Right forelimb (tissue), 1 donor: ENCODE measurements at places on chromosomes 3 and 15.

DNA sequence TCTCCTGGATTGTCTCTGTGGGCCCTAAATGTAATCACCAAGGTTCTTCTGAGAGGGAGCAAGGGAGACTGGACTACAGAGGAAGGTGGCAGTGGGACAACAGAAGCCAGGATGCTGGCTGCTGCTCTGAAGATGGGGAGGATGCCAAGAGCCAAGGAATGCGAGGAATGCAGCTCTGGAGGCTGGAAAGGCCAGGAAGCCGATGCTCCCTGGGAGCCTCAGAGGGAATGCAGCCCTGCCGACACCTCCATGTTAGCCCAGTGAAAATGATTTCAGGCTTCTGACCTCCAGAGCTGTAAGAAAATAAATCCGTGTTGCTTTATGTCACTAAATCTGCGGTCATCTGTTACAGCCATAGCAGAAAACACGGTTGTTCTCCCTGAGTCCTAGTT lies 44.1 kb downstream of the UMPS start:
- DNase-seq: no peak

GRCh38 chr15:85389772-85390171 lies 9.4 kb downstream of the AKAP13 start:
- DNase-seq: no peak

DNA sequence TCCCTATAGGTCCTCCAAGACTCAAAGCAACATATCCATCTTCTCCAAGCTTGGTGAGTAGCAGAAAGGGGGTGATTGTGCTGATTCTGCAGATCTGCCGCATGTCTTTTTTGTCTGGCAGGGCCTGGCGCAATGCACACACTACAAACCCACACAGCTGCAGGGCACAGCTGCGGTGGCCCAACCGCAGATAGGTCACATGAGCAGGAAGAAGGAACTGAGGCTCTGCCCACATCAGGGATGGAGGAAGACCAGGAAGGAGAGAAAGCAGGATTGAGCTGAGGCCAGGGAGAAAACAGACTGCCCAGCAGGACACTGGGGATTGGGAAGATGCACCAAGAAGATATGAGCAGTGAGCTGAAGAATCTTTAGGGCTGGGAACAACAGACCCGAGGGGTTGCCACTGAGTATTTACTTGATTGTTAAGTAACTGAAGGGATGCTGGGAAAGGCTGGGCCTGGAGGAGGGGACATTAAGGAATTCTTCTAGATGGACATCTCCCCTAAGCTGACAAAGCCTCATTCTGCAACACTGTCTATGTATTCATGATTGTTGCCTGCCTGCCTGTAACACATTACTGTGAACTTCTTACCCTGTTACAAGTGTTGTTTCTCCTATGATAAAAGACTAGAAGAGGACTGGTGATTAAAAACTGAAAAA lies 126.7 kb downstream of the MYLK start:
- DNase-seq: no peak

DNA sequence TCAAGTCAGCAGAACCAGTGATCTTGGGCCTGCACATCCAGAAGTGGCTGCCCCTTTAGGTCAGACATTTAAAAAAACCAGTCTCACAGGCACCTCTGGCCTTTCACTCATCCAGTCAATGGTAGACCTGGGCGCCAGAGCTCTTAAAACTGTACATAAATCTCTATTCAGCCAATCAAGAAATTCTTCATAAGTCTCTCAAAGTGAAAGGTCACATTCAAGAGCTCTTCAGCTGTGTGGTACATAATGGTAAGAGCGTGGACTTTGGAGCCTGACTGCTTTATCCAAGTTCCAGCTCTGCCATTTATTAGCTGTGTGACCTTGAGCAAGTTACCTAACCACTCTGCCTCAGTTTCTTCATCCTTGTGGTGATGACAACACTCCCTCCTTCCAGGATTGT lies 22.3 kb upstream of the MORF4L1 start:
- no peak for DNase-seq

GRCh38 chr3:51471775-51472652 lies 27.8 kb downstream of the DCAF1 start:
- no peak for DNase-seq

- no peak for DNase-seq
Observed at GRCh38 chr15:60184579-60184978, 180.5 kb downstream of the FOXB1 start.

- DNase-seq: no peak
Observed at GRCh38 chr15:88621789-88622604, 857 bp downstream of the AEN start.

GRCh38 chr3:189737071-189737470 lies 105.9 kb downstream of the TP63 start:
- DNase-seq: no peak

- no peak for DNase-seq
Observed at GRCh38 chr3:175941352-175941751, 1082.2 kb downstream of the NAALADL2 start.

DNA sequence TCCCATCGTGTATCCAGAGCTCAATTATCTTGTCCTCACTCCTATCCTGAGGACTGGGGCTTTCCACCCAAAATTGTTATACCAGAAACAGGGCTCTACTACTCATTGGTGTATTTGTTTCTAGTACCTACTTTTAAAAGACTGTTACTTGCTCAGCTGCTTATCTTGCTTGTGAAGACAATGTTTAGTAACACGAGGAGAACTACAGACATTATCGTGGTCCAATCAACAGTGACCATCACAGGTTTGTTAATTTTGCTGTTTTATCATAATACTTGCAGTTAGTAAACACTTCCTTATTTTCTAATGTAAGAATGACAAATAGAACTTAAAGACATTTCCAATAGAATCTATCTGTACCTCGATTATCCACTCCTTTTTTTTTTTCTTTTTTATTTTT lies 13.5 kb downstream of the LRCH3 start:
- DNase-seq: no peak

DNA sequence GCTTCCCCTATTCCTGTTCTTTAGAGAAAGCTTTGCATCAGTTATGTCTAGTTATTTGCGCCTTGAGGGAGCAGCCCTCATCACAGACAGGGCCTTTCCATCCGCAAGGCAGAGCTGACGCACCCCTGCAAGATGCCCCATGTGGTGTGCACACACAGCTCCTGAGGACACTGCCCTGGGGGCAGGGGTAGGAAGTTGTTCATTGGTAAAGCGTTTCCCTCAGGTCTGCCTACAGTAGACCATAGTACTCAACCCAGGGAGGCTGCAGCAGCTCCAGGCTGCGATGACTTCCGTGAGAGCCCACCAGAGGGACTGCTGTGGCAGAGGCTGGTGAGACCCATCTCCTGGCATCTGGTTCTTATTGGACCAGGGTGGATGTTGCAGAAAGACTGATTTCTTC lies 55.1 kb upstream of the PLXNA1 start:
- DNase-seq: no peak

- DNase-seq: no peak
Observed at GRCh38 chr3:135779024-135779423, 186.5 kb upstream of the PPP2R3A start.

GRCh38 chr3:94118390-94118789 lies 55.5 kb downstream of the NSUN3 start:
- DNase-seq: no peak

DNA sequence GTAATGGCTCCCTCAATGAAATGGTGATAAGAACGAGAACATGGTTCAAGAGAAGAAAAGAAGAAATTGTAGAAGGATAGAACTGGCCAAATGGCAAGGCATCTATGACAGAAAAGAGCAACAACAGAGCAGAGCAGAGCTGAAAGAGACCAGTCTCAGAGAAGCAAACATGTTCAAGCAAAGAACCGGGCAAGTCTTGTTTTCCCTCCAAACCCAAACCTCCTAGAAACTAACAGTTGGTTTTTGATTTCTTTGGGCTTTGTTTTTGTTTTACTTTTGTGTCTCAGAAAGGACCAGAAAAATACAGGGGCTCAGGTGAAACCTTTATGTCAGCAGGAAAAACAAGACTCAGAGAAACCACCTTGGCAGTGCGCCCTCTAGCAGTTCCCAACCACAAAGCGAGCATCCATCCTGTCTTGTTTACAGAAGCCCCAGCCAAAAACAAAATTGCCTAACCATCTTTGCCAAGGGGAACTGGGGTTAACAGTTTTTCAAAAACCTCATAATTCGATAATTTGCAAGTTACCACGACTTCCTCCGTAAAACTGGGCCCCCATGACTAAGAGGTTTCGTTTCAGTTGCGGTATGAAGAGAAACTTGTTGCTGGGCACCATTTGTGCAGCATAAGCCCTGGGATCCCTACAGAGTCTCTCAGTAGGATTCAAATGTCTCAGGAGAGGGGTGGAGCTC lies 159.2 kb upstream of the SLC24A5 start:
- DNase-seq: no peak

- no peak for DNase-seq
Observed at GRCh38 chr3:160981217-160981938, 123.8 kb downstream of the B3GALNT1 start.

DNA sequence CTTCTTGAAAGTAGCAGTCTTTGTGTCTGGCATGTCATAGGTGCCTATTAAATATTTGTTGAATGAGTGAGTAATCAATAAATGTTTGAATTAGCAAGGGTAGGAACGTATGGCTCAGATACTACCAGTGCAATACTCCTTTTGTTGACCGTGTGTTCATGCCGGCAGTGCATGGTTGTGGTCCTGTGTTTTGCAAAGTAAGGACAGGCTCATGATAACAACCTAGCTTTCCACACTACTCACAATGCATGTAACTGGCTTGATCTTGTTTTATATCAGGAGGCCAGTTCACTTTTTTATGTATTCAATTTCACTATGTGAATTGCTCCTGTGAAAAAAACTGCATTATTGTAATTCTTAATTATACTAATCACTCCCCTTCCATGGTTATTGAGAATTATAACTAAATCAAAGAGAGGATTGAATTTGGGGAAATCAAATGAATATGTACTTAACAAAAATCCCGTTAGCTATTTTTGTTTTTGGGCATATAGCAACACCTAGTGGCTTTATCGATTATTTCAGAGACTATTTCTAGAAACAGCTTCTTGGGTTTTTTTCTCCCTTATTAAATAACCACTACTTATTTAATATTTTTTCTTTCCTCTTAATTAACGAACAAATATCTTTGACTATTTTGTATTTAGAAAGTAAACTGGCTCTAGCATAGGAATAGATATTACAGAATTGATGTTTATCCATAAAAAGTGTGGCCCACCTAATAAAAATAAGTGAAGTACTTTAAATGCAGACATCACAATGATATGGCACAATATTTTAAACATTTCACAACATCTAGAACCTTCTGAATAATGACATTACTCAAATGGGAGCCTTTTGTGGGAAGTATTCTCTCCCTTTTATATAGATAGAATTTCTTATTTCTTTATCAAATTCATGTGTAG lies 218.5 kb downstream of the BBX start:
- DNase-seq: no peak

DNA sequence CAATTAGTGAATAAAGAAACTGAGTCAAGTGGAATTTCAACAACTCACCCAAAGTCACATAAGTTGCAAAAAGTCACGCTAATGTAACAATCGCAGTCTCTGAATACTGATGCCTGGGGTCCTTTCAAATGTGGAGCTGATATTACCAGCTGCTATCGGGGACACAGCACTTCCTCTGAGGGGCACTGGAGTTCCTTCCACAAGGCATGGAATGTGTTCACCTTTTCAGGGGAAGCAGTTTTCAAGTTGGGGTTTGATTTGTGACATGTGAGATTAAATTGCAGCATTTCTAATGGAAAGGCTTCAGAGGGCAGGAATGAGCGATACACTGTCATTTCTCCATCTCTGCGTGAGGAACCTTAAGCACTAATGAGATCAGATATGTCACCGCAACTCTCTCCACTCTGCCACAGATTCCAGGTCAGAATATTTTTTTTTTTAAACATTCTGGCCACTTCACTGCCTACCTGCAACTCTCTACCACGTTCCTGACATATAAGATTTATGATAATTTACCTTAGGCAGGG lies 807.2 kb upstream of the CFAP20DC start:
- DNase-seq: no peak

- no peak for DNase-seq
Observed at GRCh38 chr15:68814596-68814995, 6.1 kb downstream of the ANP32A start.

- no peak for DNase-seq
Observed at GRCh38 chr3:114101101-114101500, 44.6 kb downstream of the QTRT2 start.

- DNase-seq: no peak
Observed at GRCh38 chr3:79326642-79327041, 441.2 kb downstream of the ROBO1 start.

GRCh38 chr3:4939276-4939675 lies 40.0 kb upstream of the BHLHE40 start:
- no peak for DNase-seq

GRCh38 chr3:165642761-165643420 lies 194.3 kb downstream of the BCHE start:
- peak; percentile 68 for DNase-seq

- DNase-seq: no peak
Observed at GRCh38 chr3:102715030-102715697, 280.3 kb downstream of the ZPLD1 start.

GRCh38 chr3:176651622-176652021 lies 545.7 kb downstream of the TBL1XR1 start:
- DNase-seq: no peak

DNA sequence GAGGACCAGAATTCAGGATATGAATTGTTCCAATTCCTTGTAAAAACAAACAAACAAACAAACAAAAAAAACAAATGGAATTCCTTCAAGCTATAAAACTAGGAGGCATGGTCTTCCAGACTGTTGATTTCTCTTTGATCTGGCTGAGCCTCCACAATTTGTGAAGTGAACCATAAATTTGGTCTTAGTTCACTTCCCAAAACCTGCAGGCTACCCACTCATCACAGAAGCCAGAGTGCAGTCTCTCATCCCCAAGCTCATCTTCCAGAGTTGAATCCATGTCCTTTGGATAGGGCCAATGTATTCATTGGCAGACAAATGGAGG lies 203.9 kb downstream of the DTWD1 start:
- no peak for DNase-seq

DNA sequence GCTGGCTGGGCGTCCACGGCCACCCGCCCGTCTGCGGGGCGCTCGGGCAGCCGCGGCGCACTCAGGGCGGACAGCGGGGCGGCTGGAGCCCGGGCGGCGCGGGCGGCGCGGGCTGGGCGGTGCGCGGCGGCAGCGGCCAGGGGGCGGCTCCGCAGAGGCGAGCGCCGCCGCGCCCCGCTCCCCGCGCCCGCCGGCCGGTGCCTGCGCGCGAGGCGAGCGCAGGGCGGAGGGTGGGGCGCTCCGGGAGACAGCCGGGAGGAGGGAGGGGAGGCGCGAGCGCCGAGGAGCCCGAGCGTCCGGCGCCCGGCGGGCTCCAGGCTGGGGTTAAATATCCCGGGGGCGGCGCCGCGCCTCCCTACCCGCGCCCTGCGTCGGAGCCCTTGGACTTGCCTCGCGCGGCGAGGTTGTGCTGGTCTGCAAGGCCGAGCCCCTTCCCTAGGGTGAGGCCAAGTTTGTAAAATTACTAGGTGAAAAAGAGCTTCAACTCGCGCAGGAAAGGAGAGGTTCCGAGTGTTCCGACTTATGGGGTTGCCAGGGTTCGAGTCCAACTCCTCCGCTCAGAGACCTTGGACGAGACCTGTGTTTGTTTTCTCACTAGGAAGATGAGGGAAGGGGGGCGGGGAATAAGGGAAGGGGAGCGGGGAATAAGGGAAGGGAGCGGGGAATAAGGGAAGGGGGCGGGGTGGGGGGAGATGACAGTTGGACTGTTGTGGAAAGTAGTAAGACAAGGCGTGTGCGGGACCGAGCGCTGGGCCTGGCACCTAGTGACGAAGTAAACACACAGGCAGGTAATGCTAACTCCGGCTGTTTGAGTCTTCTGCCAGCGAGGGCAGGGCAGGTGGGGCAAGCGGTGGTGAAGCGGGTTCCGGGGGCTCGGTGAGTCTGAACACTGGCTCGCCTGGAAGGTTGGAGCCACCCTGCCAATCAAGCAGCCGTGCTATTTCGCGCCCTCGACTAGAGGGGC lies at the start of gene TNFAIP8L3:
TNFAIP8L3 (minus strand) TSS at position 301 of the 964 bp plus-strand sequence. CDS start 311 bp downstream, outside the sequence.
- peak; percentile 58 for DNase-seq
